Activated CD8-positive, alpha-beta memory T cell treated with anti-CD3 and anti-CD28 coated beads, Interleukin-2, amount 10 ng/mL, durations not matched to agents 7 days and 5 days (primary cell): ENCODE measurements at places on chromosomes 7 and 10.

DNA sequence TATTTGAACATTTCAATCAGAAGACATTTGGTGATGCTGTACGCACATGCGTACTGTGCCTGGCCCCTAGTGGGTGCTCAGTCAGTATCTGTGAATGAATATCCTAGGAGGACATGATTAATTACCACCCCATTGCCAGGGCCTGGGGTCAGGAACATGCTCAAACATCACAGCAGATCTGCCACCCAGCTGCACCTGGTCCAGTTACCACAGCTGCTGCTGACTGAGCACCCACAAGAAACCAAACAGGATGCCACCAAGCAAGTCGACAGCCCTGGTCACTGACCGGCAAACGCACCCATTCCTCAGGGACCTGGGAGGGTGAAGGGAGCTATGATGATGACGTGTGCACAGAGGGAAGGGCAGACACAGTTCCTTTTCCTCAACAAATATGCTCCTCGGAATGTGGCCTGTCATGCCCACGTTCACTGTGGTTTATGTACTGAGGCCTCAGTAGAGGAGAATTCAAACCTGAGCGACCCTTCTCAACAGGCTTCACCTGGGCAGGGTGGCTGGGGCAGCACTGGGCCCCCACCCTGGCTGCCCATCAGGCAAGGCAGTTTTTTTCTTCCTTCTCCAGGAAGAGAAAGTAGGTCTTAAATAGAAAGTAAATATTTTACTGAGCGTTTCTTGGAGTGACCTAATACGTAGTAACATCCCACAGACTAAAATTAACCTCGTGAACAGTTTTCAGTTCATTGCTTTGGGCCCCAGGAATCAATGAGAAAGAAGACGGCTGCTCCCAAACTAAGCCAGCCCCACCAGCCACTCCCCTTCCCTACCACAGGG is 13.4 kb downstream of the CTBP2 start:
- DNase-seq, result no peak

- no peak for DNase-seq
These were observed 111.0 kb downstream of the EGFR start for GRCh38 chr7:55129541-55130394.

GRCh38 chr10:7488418-7488829 is 77.6 kb upstream of the SFMBT2 start:
- DNase-seq, result no peak

GRCh38 chr7:82534684-82535083 is 91.1 kb upstream of the CACNA2D1 start:
- DNase-seq, result no peak

DNA sequence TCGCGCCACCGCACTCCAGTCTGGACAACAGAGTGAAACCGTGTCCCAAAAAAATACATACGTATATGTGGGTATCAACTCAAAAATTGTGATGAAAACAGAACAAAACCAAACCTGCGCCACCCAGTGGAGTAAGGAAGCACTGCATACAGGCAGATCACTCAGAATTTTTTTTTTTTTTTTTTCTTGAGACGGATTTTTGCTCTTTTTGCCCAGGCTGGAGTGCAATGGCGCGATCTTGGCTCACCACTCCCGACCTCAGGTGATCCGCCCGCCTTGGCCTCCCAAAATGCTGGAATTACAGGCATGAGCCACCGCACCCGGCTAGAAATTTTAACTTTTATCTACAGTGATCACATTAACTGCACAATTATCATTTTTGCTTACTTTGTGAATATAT is 9.1 kb upstream of the TMEM236 start:
- peak; percentile 79 for DNase-seq

GRCh38 chr7:44052771-44053365 is 8.4 kb downstream of the DBNL start:
- DNase-seq, result no peak

DNA sequence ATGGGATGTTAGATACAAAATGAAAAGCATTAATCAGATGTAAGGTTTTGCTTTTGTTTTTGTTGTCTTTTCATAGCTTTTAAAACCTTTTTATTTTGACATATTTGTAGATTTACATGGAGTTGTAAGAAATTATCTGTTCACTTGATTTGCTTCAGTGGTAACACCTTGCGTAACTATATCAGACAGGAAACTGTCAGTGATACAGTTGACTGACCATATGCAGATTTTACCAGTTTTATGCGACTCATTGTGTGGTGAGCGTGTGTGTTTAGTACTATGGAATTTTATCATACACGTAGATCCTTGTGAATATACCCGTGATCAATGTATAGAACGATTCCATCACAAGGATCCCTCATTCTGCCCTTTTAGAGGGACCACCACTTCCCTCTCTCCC is 701.4 kb downstream of the SUGCT start:
- no peak for DNase-seq
